ENCODE measurements at places on chromosomes 2 and 18.

- no peak for DNase-seq
These were observed 7.9 kb downstream of the CLHC1 start for GRCh38 chr2:55223958-55224760.

- no peak for DNase-seq
These were observed 188.9 kb downstream of the LDLRAD4 start for GRCh38 chr18:13407484-13407883.

GRCh38 chr2:235543128-235543750 is 49.4 kb downstream of the AGAP1 start:
- DNase-seq: no peak

DNA sequence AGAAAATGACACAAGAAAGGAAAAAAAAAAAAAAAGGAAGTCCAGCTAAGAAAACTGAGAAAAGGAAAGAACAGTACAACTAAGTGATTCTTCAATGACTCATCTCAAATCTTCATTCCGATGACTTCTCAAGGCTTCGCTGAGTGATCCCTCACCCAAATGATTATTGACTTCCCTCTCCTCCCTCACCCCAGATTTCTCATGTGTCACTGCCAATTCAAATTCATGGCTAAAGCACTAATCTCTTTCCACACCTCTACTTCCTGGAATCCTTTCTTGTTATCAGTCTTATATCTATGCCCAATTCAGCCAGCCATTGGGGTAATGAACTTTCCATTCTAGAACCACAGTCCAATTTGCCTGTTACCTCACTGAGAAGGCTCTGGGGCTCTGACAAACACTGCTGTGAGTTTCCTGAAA is 7.2 kb upstream of the ABCB11 start:
- DNase-seq: peak; percentile 73

DNA sequence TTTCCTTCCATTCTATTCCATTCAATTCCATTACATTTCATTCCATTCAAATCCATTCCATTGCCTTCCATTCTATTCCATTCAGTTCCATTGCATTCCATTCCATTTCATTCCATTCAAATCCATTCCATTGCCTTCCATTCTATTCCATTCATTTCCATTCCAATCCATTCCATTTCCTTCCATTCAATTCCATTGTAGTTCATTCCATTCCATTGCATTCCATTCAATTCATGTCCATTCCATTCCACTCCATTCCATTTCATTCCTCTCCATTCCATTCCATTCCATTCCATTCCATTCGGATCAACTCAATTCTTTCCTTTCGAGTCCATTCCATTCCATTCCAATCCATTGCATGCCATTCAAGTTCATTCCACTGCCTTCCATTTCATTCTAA is 1128.3 kb downstream of the RPIA start:
- DNase-seq: no peak

- peak; percentile 65 for DNase-seq
These were observed 133.6 kb downstream of the SOCS6 start for GRCh38 chr18:70422391-70422965.

- no peak for DNase-seq
These were observed 174.7 kb downstream of the LPIN1 start for GRCh38 chr2:11920993-11921583.

DNA sequence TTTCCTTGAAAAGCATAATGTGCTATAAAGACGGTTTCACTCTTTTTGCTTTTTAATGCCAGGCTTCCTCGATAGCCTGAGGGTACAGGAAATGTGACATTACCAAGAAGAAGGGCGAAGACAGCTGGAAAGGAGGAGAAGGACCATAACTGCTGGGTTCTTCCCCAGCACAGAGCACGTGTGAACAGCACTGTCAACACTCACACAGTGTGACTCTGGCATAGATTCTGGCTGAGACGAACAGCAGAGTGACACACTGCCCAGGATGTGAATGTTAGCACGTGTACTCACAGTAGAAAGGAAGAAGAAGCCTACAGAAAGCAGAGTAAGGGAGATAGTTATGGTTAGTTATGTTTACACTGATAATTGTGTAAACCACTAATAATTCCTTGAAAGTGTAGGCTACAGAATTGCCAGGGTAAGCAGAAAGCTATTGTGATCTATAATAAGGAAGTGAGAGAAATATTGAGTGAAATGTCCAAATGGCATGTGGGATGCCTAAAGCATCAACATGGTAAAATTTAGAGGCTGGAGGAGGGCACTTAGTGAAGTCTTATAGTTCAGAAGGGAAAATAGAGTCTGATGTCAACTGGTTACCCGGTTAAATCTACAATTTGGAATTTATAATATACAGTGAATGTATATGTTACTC is 198.2 kb downstream of the DLGAP1 start:
- no peak for DNase-seq

DNA sequence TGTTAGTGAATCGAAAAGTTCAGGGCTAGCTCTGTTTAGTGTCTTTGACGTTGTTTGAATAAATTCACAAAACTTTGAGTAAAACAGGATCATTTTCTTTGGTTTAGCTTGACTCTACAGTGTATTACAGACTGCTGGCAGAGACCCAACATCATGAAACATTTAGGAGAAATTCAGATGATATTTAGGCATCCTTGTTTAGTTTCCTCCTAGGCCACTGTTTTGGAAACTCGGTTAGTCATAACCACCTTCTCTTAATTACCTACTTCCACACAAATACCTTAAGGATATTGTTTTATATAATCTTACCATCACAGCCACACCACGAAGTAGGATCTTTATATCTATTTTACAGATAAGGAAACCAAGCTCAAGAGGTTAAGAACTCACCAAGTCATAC is 7.8 kb downstream of the LIMS1 start:
- DNase-seq: peak; percentile 64

GRCh38 chr2:99692785-99693184 is 203.0 kb upstream of the REV1 start:
- no peak for DNase-seq

DNA sequence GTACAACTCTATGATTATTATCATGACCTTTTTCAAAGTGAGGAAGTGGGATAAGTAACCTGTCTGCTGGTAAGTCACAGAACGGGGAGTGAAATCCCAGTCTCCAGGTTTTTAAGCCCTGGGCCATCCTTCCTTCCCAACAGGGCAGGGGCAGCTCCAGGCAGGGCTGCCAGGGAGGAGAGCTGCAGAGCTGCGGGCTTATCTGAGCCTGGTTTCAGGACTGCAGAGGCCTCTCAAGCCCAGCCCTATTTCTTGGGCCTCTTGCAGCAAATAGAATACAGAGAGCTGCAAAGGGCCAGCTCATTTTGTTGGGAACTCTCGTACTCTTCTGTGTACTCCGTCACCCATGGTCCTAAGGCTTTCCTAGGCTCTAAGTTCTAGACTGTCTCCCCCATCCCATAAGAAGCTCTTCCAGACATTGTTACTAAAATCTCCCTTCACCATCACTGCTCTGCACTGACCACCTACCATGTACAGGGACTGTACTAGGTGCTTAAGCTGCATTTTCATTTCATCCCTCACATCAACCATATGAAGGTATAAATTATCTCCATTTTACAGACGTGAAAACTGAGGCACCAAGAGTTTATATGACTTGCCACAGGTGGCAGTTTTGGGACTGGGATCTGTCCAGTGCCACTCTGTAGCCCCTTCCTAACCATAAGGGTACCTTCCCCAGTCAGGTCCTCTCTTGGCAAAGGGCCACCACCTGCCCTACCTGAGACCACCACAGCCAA is 3.1 kb downstream of the RAB11FIP5 start:
- DNase-seq: no peak

DNA sequence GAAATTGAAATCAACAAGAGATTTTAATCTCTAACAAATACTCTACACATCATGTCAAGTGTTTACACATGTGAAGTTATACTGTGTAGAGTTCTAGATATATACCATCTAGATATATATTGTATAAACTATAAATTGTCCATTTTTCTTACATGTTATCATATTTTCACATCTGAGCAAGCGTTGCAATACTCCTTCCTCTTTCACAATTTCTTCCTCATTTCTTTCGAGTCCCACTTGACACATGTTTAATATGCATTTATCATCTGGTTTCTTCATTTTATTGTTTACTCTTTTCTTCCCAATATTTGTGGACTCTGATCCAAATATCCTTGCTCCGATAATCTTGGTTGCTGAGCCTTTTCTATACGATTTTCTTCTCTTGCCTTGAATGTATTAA is 50.2 kb downstream of the UNC80 start:
- DNase-seq: no peak
